ENCODE measurements at places on chromosomes 2 and 18. TPM values are rescaled to one million over a fixed set of nuclear protein-coding genes. Genes with fewer than 3 reads are reported as not detected.

The ICOS gene
- 0.10 TPM for total RNA-seq

The ARHGAP28 gene
- 26.0 TPM for total RNA-seq

The STARD6 gene
- total RNA-seq, result not detected

The TIMM21 gene
- 52.0 TPM for total RNA-seq

The VAMP8 gene
- total RNA-seq, result 8.2 TPM

The GAD1 gene
- 3.9 TPM for total RNA-seq

The OXER1 gene
- total RNA-seq, result 4.1 TPM

GRCh38 chr2:127609818-127610217 lies 36.1 kb upstream of the GPR17 start:
- no peak for DNase-seq

DNA sequence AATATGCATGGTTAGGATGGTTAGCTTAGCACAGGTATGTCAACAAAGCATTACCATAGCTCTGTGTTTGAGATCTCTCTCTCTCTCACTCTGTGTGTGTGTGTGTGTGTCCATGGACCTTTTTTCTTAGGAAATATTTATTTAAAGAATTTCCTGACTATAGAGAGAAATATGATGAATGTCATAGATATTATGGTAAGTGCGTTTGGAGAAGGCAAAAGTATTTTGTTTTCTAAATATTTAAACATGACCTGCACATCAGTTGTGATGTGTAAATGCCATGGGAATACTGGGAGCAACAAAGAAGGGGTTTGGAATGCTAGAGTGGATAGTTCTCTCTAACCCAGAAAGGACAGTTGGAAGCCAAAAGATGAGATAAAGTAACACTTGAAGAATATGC lies 3.9 kb upstream of the TMEM178A start:
- no peak for DNase-seq

DNA sequence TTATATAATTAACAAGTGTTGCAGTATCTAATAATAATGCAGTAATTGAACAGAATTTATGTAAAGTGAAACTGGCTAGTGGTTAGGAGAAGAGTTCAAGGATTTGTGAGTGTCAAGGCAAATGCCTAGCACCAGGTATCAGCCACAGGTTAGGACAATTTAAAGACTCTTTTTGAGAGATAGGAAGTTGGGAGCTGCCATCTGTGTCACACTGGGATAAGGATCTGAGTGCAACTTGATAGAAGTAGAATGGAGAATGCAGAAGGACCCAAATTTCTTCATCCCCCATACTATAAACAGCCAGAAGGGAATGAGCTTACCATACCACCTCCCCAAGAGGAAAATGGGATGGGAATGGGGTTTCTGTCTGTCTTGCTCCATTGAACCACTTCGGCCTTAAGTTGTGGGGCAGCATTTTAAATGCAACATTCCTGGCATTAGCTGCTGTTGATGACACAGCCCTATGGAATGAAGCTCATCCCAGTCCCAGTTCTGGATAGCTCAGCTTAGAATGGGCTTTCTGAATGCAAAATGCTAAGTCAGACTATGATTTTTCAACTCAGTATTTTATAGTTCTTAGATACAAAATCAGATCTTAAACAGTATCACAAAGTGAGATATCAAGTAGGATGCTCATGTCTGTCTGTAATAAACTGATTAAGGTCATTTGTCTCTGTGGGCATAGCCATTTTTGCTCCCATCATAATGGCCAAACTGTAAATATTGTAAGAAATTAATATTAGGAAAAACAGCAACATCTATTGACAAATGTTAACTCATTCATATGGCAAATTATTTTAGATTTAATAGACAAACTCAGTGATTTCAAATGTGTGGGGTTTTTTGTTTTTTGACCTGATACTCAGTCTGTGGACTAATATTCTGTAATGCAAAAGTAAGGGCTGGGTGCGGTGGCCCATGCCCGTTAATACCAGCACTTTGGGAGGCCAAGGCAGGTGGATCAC lies 44.0 kb downstream of the GPR155 start:
- no peak for DNase-seq

- no peak for DNase-seq
Measured at GRCh38 chr2:183919926-183920325, 678.4 kb upstream of the ZNF804A start.

GRCh38 chr2:173079973-173080860 lies 4.6 kb downstream of the MAP3K20 start:
- no peak for DNase-seq

GRCh38 chr18:2223849-2224248 lies 347.5 kb downstream of the METTL4 start:
- peak; percentile 61 for DNase-seq

GRCh38 chr2:97708608-97709007 lies 4.8 kb upstream of the ZAP70 start:
- no peak for DNase-seq

GRCh38 chr2:174551697-174552096 lies 45.9 kb downstream of the WIPF1 start:
- no peak for DNase-seq

- no peak for DNase-seq
Measured at GRCh38 chr2:107001964-107002696, 116.2 kb upstream of the ST6GAL2 start.

DNA sequence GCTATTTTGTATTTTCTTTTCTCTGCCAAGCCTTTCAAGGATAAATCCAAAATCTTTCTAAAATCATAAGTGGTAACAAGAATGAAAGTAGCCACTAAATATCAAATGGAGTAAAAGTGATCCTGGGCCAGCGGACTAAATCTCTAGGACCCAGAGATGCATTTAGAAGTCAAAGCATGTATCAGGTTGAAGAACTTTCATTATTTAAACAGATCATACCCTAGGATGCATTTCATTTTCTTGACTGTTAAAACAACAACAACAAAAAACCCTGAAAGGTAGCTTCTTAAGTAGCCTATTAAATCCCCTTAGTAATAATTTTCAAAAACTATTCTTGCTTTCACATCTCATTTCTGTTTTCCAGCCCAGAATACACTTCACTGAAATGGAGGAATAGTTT lies 4.8 kb upstream of the POU3F3 start:
- no peak for DNase-seq

DNA sequence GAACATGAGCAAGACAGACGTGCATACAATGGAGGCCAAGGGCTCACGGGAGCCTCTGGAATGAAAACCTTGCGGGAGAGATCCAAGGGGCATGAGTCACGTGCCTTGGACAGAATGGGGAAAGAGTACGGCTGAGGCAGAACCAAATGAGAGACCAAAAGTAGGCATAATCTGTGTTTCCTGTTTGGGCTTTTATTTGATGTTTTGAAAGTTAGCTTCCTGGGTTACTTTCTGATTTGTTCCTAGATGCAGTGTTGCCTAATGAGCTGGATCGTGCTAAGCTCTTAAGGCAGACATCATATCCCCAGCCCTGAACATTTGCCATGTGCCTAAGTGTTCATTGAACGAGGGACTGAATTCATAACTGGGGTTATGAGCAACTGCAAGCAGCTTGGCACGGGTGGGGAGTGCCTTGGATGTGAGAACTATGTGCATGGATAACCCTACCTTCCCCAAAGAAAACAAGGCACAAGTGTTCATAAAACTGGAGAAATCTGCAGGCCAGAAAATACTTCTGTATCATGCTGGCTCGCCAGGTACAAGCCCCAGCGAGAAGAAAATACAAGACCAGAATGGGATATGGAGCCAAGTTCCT lies 60.3 kb upstream of the RPL31 start:
- no peak for DNase-seq

GRCh38 chr18:62634979-62635630 lies 80.2 kb upstream of the PHLPP1 start:
- DNase-seq, result no peak

DNA sequence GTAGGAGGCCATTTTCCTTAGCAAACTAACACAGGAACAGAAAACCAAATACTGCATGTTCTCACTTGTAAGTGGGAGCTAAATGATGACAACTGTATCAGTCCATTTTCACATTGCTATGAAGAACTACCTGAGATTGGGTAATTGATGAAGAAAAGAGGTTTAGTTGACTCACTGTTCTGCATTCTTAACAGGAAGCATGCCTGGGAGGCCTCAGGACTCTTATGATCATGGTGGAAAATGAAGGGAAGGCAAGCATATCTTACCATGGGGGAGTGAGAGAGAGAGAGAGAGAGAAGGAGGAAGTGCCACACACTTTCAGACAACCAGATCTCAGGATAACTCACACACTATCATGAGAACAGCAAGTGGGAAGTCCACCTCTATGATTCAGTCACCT lies 105.3 kb downstream of the PARD3B start:
- no peak for DNase-seq

GRCh38 chr2:238227587-238228032 lies 12.2 kb downstream of the HES6 start:
- no peak for DNase-seq

- DNase-seq, result no peak
Measured at GRCh38 chr2:8612734-8613179, 69.1 kb upstream of the ID2 start.

GRCh38 chr18:79478484-79479115 lies 82.9 kb downstream of the NFATC1 start:
- no peak for DNase-seq

- DNase-seq, result no peak
Measured at GRCh38 chr2:152584301-152584700, 133.0 kb downstream of the PRPF40A start.

Data from tongue (tissue), 3 donors.